ENCODE measurements at places on chromosomes 11 and 22.

DNA sequence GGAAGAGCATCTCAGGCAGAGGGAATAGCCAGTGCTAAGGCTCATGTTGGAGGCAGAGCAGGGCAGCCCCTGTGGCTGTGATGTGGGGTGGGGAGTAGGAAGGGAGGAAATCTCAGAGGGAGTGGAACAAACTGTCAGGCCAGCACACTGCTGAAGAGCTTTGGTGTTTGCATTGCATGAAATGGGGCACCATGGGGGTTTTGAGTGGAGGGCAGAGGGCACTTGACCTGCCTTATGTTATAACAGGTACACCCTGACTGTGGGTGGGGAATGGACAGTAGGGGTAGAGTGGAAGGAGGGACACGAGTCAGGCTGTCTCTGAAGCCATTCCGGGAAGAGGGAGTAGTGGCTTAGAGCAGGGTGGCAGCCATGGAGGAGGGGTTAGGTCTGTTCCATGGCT, 24.0 kb downstream of the PRDM11 start:
- DNase-seq: no peak

DNA sequence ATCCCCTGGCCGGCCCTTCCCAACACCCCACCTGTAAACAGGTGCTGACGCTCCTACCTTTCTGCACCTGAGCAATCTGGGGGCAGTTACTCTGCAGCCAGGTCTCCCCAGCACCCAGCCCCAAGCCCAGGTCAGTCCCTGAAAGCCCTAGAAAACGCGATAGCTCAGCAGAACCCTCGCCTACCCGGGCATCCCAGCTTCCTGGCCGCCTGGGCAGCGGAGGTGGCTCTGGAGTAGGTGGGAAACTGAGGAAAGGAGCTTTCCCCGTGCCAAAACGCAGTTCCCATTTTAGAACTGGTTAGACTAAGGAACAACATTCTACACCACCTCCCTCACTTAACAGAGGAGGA, 445 bp downstream of the SYTL2 start:
- DNase-seq: no peak

GRCh38 chr11:73396251-73396930, 20.2 kb downstream of the RELT start:
- no peak for DNase-seq

GRCh38 chr22:41596776-41597634, 7.4 kb upstream of the PMM1 start:
- peak; percentile 63 for DNase-seq

- no peak for DNase-seq
Measured at GRCh38 chr22:49937758-49938564, 19.5 kb downstream of the CRELD2 start.

- peak; percentile 14 for DNase-seq
Measured at GRCh38 chr11:33574331-33574730, 126.3 kb downstream of the C11orf91 start.

GRCh38 chr11:33533386-33534052, 167.1 kb downstream of the C11orf91 start:
- DNase-seq: peak; percentile 48

DNA sequence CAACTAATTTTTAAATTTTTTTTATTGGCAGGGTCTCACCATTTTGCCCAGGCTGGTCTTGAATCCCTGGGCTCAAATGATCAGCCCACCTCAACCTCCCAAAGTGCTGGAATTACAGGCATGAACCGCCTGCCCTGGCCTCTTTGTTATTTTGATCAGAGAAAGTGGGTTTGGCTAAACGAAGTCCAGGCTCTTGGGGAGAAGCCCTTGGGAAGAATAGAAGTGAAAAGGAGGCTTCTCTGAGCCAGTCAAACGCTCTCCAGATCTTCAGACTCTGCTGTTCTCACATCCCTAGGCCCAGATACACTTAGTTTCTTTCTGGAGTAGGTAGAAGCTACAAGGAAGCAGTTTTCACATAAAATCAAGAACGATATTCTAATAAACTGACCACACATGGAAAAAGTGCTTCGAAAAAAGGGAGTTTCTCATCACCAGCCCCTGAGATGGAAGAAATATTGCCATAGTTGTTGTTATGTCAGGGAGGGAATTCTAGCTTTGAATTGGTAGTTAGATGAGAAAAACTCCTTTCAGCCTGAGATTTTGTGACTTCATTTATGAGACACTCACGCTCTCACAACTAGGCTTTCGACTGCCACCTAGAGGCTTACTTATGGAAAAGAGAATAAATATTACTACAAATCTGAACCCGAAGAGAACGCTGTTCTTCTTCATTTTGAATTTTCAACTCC, 41.7 kb upstream of the AQP11 start:
- peak; percentile 76 for DNase-seq

- DNase-seq: no peak
Measured at GRCh38 chr11:37916331-37916730, 1318.3 kb upstream of the RAG2 start.

DNA sequence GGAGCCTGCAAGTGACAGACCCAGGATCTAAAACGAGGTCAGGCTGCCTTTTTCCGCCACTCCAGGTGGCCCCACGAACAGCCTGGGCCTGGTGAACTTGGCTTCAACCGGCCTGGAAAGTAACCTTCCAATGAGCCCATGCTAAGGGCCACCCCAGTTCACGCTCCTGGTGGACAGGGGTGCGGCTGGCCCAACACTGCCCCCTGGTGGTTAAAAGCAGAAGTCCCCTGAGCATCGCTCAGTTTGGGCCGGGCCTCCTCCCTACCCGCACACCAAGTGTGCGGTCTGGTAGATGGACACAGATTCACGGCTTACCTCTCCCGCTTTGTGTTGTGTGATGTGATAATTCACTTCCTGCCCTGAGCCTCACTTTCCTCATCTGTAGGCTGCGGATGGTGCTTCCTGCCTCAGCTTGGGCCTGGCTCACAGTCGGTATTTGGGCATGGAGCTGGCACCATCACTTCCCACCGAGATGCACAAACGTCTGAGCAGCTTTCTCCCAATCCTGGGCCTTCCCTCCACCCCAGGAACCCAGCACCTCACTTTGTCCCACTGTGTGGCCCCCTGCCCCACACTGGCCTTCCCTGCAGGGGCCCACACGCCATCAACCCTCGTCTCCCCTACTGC, 13.7 kb upstream of the SEC14L3 start:
- DNase-seq: peak; percentile 63

DNA sequence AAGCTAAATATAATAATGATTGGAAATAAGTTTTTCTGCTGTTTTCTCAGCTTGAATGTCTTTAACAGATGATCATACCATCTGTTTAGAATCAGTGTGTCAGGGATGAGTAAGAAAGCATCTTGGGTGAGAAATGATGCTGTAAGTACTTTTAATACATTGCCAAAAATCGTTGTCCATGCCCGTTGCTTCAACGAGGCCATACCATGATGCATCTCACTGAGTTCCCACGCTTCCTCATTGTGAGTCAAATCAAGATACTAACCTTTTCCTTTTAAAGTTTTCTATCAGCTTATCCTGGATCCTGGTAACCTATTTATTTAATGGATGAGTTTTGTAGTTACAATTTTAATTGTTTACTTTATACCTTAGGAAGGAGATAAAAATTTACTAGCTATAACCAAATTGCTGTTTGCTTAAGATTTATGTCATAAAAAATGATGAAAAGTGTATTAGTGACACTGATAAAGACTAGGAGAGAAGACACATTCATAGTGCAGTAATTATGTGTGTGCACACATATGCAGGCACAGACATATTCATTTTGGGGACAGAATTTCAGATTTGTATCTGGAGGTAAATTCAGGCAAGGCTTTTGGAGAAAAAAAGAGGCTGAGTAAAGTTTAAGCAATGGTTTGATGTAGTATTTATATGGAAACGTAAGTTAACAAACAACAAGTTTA, 154.8 kb downstream of the UVRAG start:
- DNase-seq: peak; percentile 73

DNA sequence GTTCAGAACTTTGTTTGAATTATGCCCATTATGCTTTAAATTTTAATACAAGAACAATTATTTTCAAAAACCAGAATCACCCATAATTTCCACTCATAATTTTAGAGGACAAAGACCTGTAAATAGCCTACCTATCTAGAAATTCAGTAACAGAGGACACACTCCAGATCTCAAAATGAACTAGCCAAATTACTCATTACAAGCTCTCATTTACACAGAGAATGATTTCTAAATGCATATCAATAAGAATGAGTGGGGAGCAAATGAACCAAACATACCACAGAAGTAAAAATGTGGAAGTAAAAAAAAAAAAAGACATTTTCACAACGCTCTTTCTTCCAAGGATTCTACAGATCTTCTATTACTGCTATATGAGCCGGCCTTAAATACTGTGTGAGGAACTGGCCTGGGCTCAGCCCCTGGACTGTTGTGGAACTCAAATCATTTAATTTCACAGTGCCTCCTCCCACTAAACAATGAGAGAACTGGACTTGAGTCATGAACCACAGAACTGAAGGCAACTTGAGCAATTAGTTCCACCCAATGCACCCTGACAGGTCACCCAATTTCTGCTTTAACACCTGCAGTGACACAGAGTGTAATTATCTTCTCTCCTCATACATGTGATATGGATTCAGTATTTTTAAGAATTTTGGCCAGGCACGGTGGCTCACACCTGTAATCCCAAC, 8.0 kb downstream of the MRTFA start:
- peak; percentile 68 for DNase-seq

DNA sequence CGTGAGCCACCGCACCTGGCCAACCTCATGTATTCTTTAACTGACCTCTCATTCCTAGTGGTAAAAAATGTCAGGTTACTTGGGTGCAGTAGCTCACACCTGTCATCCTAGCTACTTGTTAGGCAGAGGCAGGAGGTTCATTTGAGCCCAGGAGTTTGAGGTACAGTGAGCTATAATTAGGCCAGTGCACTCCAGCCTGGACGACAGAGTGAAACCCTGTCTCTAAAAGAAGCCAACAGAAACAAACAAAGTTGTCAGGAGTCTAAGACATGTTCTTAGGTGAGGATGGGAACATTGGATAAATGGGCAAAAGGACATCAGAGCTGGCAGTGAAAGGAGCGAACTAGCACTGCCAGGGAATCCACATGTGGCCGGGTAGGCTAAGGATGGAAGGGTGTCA, 18.1 kb downstream of the MADD start:
- DNase-seq: no peak

- peak; percentile 95 for DNase-seq
Measured at GRCh38 chr11:76700177-76701100, 29.9 kb upstream of the LRRC32 start.

DNA sequence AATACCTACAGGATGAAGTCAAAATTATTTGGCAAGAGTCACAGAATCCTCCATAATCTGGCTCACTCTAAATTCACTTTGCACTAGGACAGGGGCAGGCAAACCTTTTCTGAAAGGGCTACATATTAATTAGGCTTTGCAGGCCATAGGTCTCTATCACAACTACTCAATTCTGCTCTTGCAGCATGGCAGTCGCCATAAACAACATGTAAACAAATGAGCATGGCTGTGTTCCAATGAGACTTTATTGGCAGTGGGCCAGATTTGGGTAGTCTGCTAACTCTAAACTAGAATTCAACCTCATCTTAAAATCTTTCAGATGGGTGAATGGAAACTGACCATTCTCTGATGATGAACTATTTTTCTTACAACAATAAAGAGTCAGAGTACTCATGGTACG, 5.8 kb downstream of the THRSP start:
- DNase-seq: no peak

DNA sequence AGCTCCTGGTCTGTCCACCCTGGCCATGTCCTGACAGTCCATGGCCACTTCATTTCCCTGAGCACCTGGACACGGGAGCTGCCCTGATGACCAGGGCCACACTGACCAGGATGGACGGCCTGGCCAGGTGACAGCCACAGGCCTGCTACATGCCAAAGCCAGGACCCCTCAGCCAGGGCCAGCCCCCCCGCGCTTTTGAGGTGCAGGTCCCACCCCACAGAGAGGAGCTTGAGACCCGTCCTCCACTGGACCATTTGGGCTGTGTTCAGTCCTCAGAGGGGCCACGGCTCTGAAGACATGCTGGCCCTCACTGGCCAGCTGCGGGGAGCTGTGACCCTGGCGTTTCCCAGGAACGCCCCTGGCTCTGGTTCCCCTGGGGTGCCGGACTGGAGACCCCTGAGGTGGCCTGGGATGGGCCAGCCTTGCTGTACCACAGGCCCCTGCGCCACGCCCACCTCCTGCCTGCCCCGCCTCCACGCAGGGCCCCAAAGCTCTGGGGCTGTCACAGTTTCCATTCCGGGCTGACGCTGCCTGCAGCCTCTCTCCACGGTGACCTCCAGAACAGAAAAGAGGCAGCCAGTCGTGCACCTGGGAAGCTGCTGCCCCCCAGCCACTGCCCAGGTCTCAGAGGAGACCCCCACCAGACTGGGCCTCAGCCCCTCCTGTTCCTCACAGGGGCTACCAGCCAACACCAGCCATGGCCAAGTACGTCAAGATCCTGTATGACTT, 18.2 kb downstream of the EPS8L2 start:
- DNase-seq: no peak

- peak; percentile 51 for DNase-seq
Measured at GRCh38 chr11:111982019-111982464, 43.2 kb upstream of the DLAT start.

DNA sequence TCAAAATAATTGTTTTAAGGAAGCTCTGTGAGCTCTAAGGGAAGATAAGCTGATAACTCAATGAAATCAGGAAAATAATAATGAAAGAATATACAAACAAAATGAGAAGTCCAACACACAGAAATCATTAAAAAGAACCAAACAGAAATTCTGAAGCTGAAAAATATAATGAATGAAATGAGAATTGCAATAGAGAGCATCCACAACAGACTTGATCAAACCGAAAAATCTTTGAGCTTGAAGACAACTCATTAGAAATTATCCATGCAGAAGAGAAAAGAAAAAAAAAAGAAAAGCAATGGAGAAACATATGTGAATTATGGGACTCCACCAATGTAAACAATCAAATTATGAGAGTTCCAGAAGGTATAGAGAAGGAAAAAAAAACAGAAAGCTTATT, 101.0 kb downstream of the BBOX1 start:
- DNase-seq: no peak

DNA sequence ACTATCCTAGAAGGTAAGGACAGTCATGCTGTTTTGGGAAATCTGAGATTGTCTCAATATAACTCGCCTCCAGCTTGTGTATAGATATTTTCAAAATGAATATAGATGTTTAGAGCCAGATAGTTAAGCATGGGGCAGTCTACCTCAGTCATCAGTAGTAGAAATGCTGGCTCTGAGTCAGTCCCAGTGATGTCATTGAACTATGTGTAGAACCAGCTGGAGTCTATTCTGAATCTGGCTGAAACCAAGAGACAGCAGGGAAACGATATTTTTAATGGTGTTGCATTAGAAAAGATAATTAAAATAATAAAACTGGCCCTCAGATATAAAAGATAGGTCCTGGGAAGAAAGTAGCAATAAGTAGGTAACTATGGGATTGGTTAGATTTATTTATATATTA, 25.9 kb downstream of the PIWIL4 start:
- peak; percentile 46 for DNase-seq
